ENCODE measurements at places on chromosomes 6 and 20. TPM values are rescaled to one million over a fixed set of nuclear protein-coding genes. Genes with fewer than 3 reads are reported as not detected.

The RUNX2 gene
- 1.3 TPM for total RNA-seq

The SIM1 gene
- not detected for total RNA-seq

The SMPDL3A gene
- total RNA-seq = 57.7 TPM

The OPRM1 gene
- under 0.01 TPM for total RNA-seq

The MEI4 gene
- not detected for total RNA-seq

The CRIP3 gene
- total RNA-seq = 0.77 TPM

The DSE gene
- 89.3 TPM for total RNA-seq

The NDUFAF5 gene
- total RNA-seq = 13.6 TPM

The ARFGEF3 gene
- under 0.01 TPM for total RNA-seq

The KHDC1L gene
- total RNA-seq = not detected

The GJA1 gene
- total RNA-seq = 120 TPM

The HLA-DQB2 gene
- not detected for total RNA-seq

The LTA gene
- not detected for total RNA-seq

The TUBB gene
- 409 TPM for total RNA-seq

The CLVS2 gene
- total RNA-seq = under 0.01 TPM
